H9 (cell line): ENCODE measurements at places on chromosomes 2 and 18. TPM values are rescaled to one million over a fixed set of nuclear protein-coding genes. Genes with fewer than 3 reads are reported as not detected.
A peak's percentile ranks its signal among the peaks of the same experiment; 100 is the strongest.

DNA sequence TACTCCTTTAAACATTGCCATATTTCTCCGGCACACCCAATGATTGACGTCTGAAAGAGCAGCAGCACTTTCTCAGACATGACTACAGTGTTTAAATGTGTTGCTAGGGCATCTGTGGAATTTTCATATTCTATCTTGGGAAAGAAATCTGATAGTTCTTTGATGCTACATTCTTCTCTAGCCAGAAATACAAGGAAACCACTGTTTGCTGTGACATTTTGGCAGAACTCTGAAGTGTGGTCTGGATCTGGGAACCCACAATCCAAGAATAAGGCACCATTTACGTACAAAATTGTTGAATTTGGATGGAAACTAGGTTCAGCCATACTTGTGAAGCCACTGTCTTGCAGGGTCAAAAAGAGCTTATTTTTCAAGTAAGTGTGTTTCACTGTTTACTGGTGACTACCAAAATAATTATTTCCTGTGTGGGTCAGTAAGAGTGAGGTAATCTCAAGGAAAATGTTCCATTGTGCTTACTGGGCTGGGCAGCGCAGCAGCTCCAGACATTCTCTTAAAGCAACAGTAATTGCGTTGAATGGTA is 21.3 kb upstream of the CD28 start:
- no peak overlapping the region for H3K27ac ChIP-seq
- no peaks in the 10 kb centered on the region for H3K27me3 ChIP-seq

- no peaks in the 10 kb centered on the region for H3K27me3 ChIP-seq
- no peak overlapping the region for H3K27ac ChIP-seq
- H3K4me1 ChIP-seq: no peaks in the 10 kb centered on the region; the same call in 1 of the 2 replicates
Observed at GRCh38 chr2:18991177-18992168, 366.9 kb downstream of the OSR1 start.

DNA sequence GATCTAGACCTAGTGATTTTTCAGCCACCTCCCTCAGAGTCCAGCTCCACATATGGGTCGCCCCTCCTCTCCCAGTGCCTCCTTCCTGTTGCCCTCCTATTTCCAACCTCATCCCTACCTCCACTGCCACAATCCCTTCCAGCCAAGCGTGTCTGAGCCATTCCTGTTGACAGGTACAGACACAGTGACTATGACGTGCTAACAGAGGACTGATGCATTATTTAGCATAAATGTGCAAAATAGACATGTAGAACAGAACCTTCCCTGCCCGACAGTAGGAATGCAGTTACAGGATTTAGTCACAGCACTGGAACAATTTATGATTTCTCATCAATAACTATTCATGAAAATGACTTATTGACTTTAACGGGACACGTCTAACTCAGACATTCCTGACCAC is 84.4 kb upstream of the PPP1CB start:
- H3K27ac ChIP-seq: no peak overlapping the region
- DNase-seq: no peak
- H3K4me3 ChIP-seq: no peak overlapping the region
- no peaks in the 10 kb centered on the region for H3K27me3 ChIP-seq

MGAT4A gene
- total RNA-seq: 3.3 and 3.5 TPM in 2 replicates

DNA sequence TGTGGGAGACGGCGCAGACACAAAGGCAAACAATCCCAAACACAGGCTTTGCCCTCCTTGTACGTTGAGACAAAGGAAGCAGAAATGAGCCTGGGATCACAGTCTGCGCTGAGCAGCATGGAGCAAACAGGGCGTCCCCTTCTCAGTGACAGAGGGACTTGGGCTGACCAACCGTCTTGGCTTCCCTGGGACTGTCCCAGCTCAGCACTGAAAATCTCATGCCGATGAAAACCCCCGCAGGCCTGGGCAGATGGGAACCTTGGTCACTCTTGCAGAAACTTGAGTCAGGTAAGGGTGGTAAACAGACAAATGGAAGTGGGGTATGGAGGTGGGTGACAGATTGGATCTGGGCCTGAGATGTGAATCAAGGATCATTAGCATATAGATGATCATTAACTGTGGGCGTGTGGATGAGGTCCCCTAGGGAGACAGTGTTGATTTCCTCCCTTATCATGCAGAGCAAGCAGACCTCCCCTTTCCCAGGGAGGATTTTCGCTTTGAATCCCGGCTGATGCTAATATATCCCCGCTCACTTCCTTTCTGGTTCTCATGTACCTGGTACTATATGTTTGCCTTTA is 19.1 kb upstream of the SH3BP4 start:
- peaks cover 6% of the 10 kb centered on the region for H3K4me1 ChIP-seq
- no peaks in the 10 kb centered on the region for H3K27me3 ChIP-seq
- H3K36me3 ChIP-seq: no peaks in the 10 kb centered on the region
- H3K27ac ChIP-seq: no peak overlapping the region

SMIM21 gene
- not detected in 2 replicates for total RNA-seq

DNA sequence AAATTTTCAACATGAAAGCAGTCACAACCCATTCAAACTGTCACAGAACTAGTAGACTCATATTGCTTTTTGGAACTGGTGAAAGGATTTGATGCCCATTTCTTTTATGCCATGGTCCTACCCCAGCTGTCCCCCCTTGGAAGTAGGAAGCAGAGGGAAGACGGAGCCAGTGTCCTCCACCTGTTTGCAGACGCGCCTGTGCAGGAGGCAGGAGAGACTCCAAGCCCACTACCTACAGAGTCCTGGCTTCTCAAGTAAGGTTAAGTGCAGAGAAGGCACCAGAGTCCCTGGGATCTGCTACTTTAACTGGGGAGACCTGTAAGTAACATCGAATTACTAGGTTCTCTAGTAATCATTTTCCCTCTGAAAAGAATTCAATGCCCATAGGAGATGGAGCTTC is 32.7 kb upstream of the DNMT3A start:
- no peaks in the 10 kb centered on the region for H3K4me1 ChIP-seq
- H3K4me3 ChIP-seq: no peak overlapping the region
- H3K36me3 ChIP-seq: peaks cover 6% of the 10 kb centered on the region
- no peaks in the 10 kb centered on the region; the same call in 1 of the 2 replicates for H3K27me3 ChIP-seq
- DNase-seq: no peak

GRCh38 chr2:9388950-9389911 is 34.1 kb downstream of the ITGB1BP1 start:
- H3K27ac ChIP-seq: no peak overlapping the region
- no peak for DNase-seq
- no peak overlapping the region for H3K4me3 ChIP-seq

PROM2 gene
- 3.1 and 4.0 TPM in 2 replicates for total RNA-seq

DNA sequence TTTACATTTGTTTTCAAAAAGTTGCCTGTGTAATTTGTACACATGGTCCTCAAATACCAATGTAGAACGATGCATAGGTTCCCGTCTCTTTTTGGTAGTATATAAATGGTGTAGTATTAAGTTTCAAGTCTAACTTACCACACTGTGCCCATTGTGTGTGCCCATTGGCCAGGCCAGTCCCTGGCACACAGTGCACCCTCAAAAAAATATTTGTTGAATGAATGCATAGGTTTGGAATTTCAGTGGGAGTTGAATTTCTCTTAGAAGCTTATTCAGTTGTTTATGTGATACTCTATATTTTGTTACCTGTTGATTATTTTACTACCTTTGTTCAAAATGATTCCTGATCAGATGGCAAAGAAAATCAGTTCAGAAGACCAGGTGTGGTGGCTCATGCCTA is 30.1 kb downstream of the IDH1 start:
- peaks cover 4% of the 10 kb centered on the region; the same call in 1 of the 2 replicates for H3K36me3 ChIP-seq
- H3K4me3 ChIP-seq: no peak overlapping the region
- H3K4me1 ChIP-seq: no peaks in the 10 kb centered on the region
- no peak overlapping the region for H3K27ac ChIP-seq
- DNase-seq: no peak
- H3K27me3 ChIP-seq: no peaks in the 10 kb centered on the region

GAL3ST2 gene
- total RNA-seq: 0.33 and 0.37 TPM in 2 replicates

SMAD7 gene
- total RNA-seq: 27.7 and 29.4 TPM in 2 replicates

REG1B gene
- not detected in 2 replicates for total RNA-seq

GRCh38 chr2:234536178-234536965 is 39.5 kb upstream of the ARL4C start:
- DNase-seq: no peak
- H3K4me1 ChIP-seq: no peaks in the 10 kb centered on the region
- no peak overlapping the region for H3K4me3 ChIP-seq
- no peaks in the 10 kb centered on the region; the same call in 1 of the 2 replicates for H3K36me3 ChIP-seq
- no peaks in the 10 kb centered on the region for H3K27me3 ChIP-seq
- no peak overlapping the region for H3K27ac ChIP-seq

DNA sequence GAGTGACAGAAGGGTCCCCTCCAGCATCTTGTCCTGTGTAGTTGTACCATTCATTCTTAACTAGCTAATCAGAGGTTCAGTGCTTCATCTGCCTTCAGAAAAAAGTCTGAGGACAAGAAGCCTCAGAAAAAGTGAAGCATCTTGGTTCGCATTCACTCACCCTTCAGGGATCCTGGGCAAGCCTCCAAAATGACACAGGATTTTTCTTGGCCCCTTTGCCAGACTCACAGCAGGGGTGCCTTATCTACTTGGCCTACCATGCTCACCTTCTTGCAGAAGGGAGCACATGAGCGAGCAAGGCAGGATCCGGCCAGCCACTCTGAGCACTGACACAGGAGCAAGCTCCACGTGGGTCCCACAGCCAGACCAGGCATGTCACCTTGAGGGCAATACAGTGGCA is 43.1 kb upstream of the XDH start:
- H3K27me3 ChIP-seq: no peaks in the 10 kb centered on the region

- no peaks in the 10 kb centered on the region for H3K36me3 ChIP-seq
- DNase-seq: no peak
- no peaks in the 10 kb centered on the region for H3K4me1 ChIP-seq
- no peak overlapping the region for H3K4me3 ChIP-seq
Observed at GRCh38 chr18:12908706-12909105, 24.7 kb upstream of the PTPN2 start.

ZNF407 gene
- 8.2 and 8.7 TPM in 2 replicates for total RNA-seq

TBR1 gene
- total RNA-seq: 0.24 TPM in 1 of 2 replicates, not detected in the other

ERICH2 gene
- 0.66 and 1.2 TPM in 2 replicates for total RNA-seq

DNA sequence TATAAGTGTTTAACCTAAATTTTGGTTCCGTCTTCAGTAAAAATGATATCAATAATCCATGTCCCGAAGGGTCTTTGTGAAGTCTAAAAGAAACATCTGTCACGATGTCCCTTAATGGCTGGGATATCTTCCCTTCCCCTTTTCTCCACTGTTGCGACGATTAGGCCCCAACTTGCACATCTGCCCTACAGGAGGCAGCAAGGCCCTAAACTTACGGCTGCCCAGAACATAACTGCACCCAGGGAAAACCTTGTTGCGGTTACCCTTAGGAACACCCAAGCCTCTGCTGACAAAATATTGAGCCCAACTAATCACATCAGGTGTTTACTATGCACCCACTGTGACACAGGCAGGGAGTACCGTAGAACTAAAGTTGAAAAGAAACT is 1.3 kb upstream of the SMAD2 start:
- peak; percentile 69 for DNase-seq
- no peaks in the 10 kb centered on the region for H3K27me3 ChIP-seq
- peaks cover 11% of the 10 kb centered on the region for H3K4me1 ChIP-seq
- H3K36me3 ChIP-seq: no peaks in the 10 kb centered on the region

GRCh38 chr2:44943031-44943692 is 1.7 kb downstream of the SIX3 start:
- peaks cover 83% of the 10 kb centered on the region for H3K27me3 ChIP-seq
- H3K36me3 ChIP-seq: no peaks in the 10 kb centered on the region; the same call in 2 of the 3 replicates
- H3K27ac ChIP-seq: no peak overlapping the region

ELMOD3 gene
- total RNA-seq: 7.4 and 7.6 TPM in 2 replicates

GRCh38 chr2:82814146-82814545 is 1644.9 kb downstream of the SUCLG1 start:
- H3K27ac ChIP-seq: no peak overlapping the region
- H3K27me3 ChIP-seq: no peaks in the 10 kb centered on the region
- H3K36me3 ChIP-seq: no peaks in the 10 kb centered on the region
- H3K4me1 ChIP-seq: no peaks in the 10 kb centered on the region
- DNase-seq: no peak

NCL gene
- total RNA-seq: 1,269 and 1,271 TPM in 2 replicates

DNA sequence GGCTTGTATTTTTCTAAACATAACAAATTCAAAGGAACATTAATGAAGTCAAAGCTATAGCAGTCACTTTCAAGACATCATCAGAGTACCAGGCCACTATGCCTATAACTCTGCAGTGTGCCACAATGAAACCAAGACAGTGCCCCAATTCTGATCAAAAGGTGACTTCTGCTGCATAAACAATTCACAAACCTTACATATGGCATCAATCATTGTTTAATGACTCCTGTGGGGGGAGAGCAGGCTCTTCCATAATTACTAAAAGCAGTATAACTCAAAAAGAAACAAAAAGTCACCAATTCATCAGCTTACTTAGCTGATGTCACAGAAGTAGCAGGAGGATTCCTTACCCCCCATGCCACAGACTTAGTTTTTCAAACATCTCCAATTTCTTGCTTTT is 15.5 kb downstream of the LPIN2 start:
- no peak overlapping the region for H3K4me3 ChIP-seq
- peaks cover 6% of the 10 kb centered on the region; the same call in 1 of the 2 replicates for H3K4me1 ChIP-seq
- H3K27me3 ChIP-seq: no peaks in the 10 kb centered on the region
- H3K36me3 ChIP-seq: peaks cover 23% of the 10 kb centered on the region
- DNase-seq: no peak

DNA sequence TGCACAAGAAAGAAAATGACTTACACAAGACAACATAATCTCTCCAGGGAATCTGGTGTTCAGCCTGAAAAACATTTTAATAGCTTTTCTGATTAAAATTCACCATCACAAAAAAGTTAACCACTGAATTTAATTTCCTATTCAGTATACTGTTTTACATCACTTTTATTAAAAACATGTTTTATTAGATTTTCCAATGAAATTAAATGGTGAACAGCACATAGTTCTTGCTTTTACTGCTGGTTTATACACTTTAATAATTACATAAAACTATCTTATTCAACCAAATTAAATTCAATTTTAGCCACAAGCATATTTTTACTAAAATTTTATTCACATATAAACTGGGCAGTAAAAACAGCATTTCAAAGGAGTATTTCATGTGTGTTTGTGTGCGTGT is 138.3 kb downstream of the NOL4 start:
- no peak overlapping the region for H3K27ac ChIP-seq
- no peaks in the 10 kb centered on the region for H3K27me3 ChIP-seq
- no peak for DNase-seq
- no peaks in the 10 kb centered on the region for H3K4me1 ChIP-seq

GRCh38 chr2:126905991-126906390 is 7.3 kb downstream of the TEX51 start:
- H3K36me3 ChIP-seq: no peaks in the 10 kb centered on the region
- no peak overlapping the region for H3K27ac ChIP-seq
- no peaks in the 10 kb centered on the region for H3K4me1 ChIP-seq
- H3K4me3 ChIP-seq: no peak overlapping the region

- no peak overlapping the region for H3K27ac ChIP-seq
- no peaks in the 10 kb centered on the region for H3K36me3 ChIP-seq
- H3K4me1 ChIP-seq: no peaks in the 10 kb centered on the region
Observed at GRCh38 chr2:118148133-118148532, 59.9 kb downstream of the INSIG2 start.

GRCh38 chr2:66441581-66442320 is 6.8 kb downstream of the MEIS1 start:
- no peak overlapping the region for H3K4me3 ChIP-seq
- H3K27ac ChIP-seq: no peak overlapping the region
- no peak for DNase-seq
- peaks cover 4% of the 10 kb centered on the region for H3K4me1 ChIP-seq
- peaks cover 83% of the 10 kb centered on the region for H3K27me3 ChIP-seq
- no peaks in the 10 kb centered on the region for H3K36me3 ChIP-seq

DNA sequence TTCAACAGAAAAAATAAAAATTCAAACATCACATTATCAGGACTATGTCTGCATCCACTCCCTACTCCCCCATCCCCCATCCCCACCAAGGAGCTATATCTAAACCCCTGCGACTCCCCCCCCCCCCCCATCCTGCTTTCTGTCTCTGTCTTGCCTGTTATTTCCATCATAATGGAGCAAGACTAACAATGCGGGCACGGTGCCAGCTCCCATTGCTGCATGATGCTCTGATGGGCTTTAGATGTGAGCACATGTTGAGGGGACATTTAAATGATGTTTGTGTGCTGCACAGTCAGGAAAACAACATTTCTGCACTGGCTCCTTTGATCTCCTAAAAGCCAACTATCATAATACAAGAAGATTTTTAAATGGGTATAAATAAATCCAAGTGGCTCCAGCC is 644.2 kb upstream of the SETBP1 start:
- no peak for DNase-seq
- no peak overlapping the region for H3K4me3 ChIP-seq
- H3K36me3 ChIP-seq: no peaks in the 10 kb centered on the region
